ENCODE measurements at places on chromosomes 5 and 9. TPM values are rescaled to one million over a fixed set of nuclear protein-coding genes. Genes with fewer than 3 reads are reported as not detected.

DNA sequence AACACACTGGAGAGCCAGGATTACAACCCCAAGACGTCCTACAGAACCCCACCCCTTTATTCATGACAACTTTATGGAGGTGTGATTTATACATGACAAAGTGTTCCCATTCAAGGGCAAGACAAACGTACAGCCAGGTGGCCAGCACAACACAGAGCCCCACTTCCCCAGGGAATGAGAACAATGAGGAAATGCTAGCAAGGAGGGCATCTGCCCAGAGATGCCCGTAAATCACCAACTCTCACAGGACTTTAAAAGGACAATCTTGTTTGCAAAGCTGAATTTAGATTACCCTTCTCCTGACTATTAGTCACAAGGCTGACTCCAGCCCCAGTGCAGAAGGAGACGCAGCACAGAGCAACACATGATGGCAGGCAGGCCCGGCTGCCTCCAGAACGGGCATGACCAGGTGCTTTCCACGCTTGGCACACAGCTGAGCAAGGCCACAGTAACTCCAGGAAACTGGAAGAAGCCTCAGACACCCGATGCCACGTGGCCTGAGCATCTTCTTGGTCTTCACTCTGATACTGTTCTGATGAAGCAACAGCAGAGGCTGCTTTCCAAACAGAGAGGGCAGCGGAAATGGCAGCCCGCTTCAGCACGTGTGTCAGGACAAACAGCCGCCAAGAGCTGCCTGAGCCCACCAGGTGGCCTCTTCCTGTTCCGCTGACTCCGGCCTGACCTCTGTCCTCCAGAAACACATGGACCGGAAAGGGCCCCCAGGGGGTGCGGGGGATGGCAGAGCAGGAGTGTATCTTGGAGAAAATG, 51.4 kb downstream of the ROR2 start:
- no peak for DNase-seq

DNA sequence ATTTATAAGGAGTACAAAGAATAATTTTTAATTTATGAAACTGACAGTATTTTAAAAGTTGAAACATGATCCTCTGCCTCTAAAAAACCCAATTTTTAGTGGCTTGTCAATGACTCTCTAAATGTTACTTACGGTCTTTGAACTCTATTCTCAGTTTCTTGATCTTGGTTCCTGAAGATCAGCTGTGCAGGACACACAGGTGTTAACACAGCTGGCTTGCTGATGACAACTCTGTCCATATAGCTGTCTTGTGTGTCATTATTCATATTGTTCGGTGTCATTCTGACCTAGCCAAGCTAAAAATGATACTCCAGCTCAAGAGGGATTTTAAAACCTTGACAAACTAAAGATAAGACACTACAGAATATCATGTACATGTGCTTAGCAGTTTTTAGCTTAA, 314.5 kb downstream of the CCDC171 start:
- DNase-seq: no peak

DNA sequence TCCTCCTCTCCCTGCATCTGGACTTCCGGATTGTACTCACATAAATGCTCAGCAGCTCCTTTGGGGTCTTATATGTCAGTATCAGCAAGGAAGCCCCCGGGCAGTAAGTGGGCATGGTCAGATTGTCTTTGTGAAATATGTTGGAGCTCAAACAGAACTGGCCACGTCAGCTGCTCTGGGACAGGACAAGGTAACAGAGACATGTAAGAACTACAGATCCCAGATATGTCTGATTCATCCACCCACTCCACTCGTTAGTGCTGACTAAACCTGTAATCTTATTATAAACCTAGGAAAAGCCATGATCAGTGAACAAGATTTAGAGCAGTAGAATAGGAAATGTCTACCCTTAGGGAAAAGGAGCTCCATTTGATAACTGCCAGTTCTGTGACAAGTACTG, 561.8 kb downstream of the CETN3 start:
- peak; percentile 21 for DNase-seq

GRCh38 chr5:172004824-172005237, 1.6 kb downstream of the FBXW11 start:
- DNase-seq: peak; percentile 35

- no peak for DNase-seq
Measured at GRCh38 chr9:89881431-89881830, 276.6 kb downstream of the GADD45G start.

GRCh38 chr5:180399401-180400215, 46.5 kb upstream of the GFPT2 start:
- DNase-seq: no peak

GRCh38 chr9:126217250-126217653, 109.4 kb upstream of the MVB12B start:
- no peak for DNase-seq

GRCh38 chr5:171965745-171966144, 40.7 kb downstream of the FBXW11 start:
- no peak for DNase-seq

GRCh38 chr5:103135461-103135860, 15.4 kb downstream of the PPIP5K2 start:
- no peak for DNase-seq

- no peak for DNase-seq
Measured at GRCh38 chr5:112983363-112983762, 6.8 kb downstream of the DCP2 start.

- no peak for DNase-seq
Measured at GRCh38 chr5:1089621-1090040, 22.2 kb downstream of the SLC12A7 start.

- peak; percentile 46 for DNase-seq
Measured at GRCh38 chr5:172380987-172381643, 73.2 kb downstream of the SH3PXD2B start.

DNA sequence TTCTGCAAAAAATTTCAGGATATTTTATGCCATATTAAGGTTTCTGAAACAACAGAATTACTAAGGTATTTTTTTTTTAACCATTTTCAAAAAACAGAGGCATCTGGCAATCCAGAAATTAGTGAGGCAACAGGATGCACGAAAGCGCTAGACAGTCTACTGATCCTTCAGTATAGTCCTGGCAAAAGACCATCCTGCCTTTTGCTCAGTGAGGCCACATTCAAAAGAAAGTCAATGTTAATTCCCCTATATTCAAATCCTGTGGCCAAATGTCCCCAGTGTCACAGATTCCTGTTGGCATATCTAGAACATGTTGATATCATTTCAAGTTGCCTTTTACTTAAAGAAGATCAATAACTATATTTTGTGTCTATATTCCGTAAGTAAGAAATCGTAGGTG, 13.1 kb upstream of the NFIB start:
- DNase-seq: no peak

- DNase-seq: no peak
Measured at GRCh38 chr5:106530150-106530549, 1140.6 kb downstream of the EFNA5 start.

DNA sequence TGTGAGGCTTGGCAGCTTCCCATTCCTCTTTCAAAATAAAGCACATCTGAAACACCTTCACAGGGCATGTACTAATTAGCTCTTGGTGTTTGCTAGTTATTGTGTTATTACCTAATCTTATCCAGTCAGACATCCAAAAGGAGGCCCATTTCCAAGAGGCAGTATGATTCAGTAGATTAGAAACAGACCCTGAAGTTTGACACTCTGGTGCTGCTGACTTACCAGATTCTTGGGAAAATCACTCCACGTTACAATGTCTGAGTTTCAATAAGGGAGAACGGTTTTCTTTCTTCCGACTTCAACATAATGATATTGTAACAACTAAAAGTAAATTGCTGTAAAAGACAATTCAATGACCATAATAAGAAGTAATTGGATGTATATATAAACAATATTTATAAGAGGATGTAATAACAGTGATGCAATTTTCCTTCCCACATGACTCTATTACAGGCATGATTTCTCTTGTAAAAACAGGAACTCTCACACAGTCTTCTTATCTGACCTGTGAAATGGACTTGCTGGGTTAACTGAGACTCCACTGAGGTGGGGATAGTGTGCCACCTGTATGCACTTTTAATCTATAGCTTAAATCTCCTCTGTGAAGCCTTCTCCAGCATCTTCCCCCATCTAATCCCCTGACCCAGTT, 181.3 kb upstream of the ELL2 start:
- DNase-seq: peak; percentile 85

Gene C9
- total RNA-seq: not detected

Gene ZNF300
- 8.1 TPM for total RNA-seq

Gene BHMT
- total RNA-seq: not detected

Gene SELENOP
- 58.1 TPM for total RNA-seq

Gene PDZD2
- under 0.01 TPM for total RNA-seq

Gene PRDM9
- total RNA-seq: not detected

Gene SPAG8
- total RNA-seq: 3.3 TPM

Gene NRARP
- total RNA-seq: not detected
